ENCODE measurements at places on chromosomes 6 and 20.

DNA sequence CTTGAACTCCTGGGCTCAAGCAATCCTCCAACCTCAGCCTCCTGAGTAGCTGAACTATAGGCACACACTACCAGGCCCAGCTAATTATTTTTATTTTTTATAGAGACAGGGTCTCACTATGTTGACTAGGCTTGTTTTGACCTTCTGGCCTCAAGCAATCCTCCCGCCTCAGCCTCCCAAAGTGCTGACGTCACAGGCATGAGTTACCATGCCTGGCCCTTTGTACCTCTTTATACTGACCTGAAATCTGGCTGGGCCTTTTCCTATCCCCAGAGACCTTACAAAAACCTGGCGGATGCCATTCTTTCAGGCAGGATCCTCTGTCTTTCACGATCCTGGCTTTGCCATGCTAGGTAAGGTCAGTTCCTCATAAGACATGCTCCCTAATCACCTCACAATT is 11.5 kb downstream of the WFDC3 start:
- no peak for DNase-seq

DNA sequence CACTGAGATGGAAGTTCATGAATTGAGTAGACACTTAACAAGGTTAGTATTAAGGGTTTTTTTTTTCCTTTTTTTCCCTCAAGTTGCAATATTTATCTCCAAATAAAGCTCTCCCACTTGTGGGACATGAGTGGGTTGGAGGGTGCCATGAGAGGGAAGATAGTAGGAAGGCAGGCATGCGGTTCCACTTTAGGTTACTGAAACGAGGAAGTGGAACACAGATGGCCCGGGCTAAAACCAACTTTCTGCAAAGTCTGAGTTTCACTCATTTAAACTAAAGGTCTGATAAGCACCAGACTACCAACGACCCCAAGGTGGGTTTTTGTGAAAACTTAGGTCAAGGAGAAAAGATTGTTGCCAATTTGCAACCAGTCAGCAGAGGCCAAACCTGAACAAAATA is 42.2 kb downstream of the TBC1D7 start:
- no peak for DNase-seq

DNA sequence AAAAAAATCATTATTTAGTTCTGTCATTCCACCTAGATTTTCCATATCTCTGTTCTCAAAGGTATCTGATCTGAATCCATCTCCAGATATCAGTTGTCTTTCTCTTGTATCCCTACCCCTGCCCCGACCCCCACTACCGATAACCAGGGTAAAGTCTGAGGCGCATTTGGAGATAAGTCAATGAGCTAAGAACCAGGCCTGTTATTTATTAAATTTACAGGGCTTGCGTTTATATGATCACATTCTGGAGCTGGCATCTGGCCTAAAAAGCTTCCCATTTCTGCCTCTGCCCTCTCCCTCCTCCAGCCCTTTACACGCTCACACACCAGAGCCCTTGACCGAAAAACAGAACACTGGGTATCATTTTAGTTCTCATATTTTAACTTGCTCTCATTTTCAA is 144.7 kb downstream of the ALDH8A1 start:
- DNase-seq, result no peak

GRCh38 chr6:6494677-6495076 is 93.8 kb upstream of the LY86 start:
- no peak for DNase-seq

DNA sequence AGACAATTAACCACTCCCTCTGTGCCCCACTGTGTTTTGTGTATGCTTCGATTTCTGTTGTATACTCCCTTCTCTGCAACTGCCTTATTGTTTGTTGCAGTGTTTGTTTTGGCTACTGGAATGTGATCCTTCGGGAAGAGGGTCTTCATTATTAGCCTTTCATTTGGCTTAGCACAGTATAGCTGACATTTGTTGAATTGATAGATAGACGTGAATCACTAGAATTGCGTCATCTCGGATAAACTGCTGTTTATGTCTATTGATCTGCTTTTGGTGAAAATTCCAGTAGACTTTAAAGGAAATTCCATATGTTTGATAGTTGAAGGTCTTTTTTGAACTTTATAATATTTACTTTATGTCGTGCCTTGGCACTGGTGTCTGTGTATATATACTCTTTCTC is 189.9 kb upstream of the EYA4 start:
- DNase-seq, result no peak

- DNase-seq, result no peak
These were observed 158.5 kb downstream of the HIVEP2 start for GRCh38 chr6:142786476-142786875.

- DNase-seq, result no peak
These were observed 64.8 kb upstream of the HLA-E start for GRCh38 chr6:30424549-30424948.

DNA sequence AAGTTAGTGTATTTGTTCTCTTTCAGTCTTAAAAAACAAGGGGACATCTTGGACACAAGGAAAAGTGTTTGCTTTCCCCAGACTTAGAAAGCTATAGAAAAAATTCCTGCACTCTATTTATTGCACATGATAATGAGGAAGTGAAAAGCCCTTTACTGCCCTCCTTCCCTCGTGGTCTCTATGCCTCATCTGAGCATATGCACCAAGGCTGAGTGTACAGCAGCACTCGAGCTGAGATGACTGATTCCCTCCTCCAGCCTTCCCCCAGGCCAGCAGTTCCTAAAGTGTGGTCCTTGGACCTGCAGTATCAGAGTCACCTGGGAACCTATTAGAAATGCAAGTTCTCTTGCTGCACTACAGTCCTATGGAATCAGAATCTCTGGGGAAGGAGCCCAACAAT is 14.3 kb upstream of the LAMP5 start:
- DNase-seq, result no peak

- DNase-seq, result no peak
These were observed 238.6 kb upstream of the RIN2 start for GRCh38 chr20:19519466-19519865.

GRCh38 chr20:37430778-37431460 is 85.0 kb downstream of the SRC start:
- no peak for DNase-seq

- DNase-seq, result no peak
These were observed 373.5 kb upstream of the BTBD3 start for GRCh38 chr20:11544029-11544678.

DNA sequence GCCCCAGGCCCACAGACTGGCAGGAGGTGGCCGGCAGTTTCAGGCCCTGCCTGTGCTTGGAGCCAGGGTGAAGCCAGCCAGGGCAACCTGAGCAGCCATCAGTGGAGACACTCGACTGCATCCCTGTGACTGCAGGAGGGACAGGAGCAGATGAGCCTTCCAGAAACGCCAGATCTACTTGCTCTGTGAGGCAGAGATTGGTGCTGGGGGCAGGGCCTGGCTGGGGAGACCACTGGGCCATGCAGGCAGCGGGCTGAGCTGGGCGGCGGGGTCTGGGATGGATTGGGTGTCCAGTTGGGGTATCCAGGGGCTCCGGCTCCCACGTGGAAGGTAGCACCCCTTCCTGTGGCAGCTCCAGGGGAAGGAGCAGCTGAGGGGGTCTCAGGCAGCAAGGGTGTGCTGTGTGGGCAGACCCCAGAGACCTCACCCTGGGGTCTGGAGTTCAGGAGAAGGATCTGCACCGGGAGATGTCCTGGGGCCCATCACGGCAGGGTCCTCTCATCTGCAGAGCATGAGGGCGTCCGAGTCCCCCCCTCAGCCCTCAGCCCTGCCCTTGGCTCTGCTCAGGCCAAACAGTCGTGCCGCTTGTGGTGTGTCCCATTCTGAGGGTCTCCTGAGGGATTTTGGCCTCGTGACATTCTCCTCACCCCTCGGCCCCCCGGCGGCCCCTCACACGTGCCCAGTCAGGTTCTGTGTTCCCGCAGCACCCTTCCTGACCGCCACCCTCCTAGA is 334.9 kb downstream of the TAF4 start:
- DNase-seq, result no peak

- no peak for DNase-seq
These were observed 16.4 kb downstream of the TRIM27 start for GRCh38 chr6:28907394-28907793.

DNA sequence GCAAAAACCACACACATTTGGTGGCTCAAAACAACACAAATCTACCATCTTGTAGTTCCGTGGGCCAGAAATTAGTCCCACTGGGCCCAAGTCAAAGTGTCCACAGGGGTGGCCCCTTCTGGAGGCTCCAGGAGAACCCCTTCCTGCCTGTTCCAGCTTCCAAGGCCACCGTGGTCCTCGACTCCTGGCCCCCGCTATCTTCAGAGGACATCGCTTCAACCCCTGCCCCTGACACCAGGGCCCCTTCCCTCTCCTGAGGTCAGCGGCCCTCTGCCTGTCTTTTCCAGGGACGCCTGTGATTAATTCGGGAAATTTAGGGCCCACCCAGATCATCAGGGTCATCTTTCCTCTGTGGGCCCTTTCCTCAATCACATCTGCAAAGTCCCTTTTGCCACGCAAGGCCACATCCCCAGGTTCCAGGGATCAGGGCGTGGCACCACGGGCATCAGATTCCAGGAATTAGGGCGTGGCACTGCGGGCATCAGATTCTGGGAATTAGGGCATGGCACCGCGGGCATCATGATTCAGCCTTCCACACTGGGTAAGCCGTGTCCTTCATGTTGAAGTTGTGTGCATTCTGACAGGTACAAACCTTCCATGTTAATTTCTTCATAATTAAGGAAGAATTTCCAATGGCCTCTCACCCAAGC is 59.9 kb upstream of the SMOC2 start:
- DNase-seq, result no peak

- no peak for DNase-seq
These were observed 94.5 kb downstream of the ARHGAP18 start for GRCh38 chr6:129615496-129615895.

GRCh38 chr20:38133680-38134426 is 31.2 kb downstream of the TGM2 start:
- no peak for DNase-seq

DNA sequence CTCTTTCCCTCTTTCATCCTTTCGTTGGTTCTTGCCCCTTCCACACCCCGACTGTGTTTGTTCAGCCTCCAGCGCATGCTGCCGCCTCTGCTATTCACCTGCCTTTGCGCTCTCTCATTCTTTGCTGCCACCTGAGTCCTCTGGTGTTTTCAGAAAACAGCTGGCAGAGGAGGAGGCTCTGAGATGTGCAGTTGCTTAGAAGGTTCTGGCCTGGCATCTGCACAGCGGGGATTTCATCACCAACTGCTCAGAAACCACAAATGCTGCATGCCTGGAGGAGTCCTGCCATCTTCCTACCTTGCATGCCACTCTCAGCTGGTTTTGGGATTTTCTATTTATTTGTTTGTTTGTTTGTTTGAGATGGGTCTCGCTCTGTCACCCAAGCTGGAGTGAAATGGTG is 39.2 kb upstream of the CLDN20 start:
- DNase-seq, result no peak

DNA sequence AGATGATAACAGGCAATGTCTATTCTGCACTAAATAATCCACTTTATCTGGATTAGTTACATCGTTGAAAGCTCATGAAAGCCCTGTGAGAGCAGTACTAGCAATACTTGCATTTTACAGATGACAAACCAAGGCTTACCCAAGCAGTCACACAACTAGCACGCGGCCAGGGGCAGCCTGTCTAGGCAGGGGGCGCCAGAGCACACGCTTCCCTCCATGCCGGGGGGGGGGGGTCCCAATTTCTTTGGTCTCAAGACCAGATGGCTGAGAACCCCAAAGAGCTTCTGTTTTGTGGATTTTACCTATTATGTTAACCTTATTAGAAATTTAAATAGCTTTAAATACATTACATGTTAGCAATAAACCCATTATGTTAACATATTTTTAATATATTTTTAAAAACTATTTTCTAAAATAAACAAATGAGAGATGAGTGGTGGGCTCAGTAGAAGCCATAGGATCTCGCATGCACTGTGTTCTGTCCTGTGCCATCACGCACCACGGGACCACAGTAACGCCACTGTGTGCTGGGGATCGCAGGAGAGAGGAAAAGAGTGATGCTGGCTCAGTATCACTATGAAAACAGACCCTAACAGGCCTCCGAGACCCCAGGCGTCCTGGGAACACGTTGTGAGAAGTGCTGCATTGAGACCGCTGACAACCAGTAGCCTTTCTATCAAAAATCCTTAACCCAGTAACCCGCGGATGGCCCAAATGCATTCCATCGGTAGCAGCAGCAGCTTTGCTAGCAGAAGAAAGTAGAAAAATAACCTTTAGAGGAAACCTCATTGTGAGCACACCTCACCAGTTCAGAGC is 5.3 kb upstream of the PRR18 start:
- no peak for DNase-seq

- no peak for DNase-seq
These were observed 114.3 kb upstream of the TMEM181 start for GRCh38 chr6:158445426-158446085.

DNA sequence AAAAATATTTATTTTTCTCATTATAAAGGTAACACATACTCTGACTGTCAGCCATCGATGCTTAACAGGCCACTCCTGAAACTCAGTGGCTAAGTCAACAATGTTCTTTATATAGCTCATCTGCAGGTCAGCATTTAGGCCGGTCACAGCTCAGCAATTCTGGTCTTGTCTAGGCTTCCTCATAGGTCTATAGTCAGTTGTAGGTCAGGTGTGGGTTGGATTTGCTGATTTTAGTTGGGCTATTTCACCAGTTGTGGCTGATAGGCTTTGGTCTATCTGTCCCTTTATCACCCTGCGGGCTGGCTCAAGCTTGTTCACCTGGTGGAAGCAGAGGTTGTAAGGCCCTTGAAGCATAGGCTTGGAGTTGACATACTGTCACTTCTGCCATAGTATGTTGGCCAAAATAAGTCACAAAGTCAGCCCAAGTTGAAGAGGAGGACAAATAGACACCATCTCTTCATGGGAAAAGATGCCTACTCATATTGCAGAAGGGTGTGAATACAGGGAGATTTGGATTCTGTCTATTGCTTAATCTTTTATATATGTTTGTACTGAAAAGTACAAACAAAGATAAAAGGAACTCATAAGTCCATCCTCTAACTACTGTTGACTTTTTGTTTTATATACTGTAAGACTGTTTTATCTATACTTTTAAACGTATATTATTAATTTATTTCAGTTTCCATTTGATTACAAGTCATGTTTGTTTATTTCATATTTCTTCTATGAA is 75.0 kb downstream of the BCKDHB start:
- no peak for DNase-seq

DNA sequence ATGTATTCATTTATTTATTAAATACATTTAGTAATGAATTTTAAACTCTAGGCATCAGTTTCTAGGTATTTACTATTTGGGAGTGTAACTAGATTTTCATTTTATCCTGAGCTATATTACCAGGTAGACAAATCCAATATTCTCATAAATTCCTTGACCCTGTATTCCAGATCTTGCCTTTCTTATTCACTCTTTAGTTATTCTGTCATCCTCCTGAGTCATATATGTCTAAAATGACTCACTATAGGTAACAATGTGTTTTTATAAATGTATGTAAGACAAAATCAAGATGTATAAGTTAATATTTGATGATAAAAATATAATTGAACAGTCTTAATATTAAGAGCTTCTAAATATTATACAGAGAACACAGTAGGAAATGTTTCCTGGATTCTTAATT is 642.1 kb upstream of the NRSN1 start:
- DNase-seq, result no peak

DNA sequence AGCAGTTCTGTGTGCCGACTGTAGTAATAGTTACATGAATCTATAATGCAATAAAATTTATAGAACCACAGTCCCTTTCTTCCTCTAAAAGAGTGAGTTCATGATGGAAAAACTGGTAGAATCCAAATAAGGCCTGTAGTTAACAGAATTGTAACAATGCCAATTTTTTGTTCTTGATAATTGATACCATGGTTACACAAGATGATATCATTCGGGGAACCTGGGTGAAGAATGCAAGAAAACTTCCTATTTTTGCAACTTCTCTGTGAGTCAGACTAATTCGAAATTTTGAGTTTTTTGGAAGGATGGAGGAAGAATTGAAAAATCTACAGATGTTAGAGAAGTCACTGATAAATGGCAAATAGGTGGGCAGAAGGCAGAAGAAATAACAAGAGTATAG is 381.8 kb downstream of the CDKAL1 start:
- DNase-seq, result no peak
